ENCODE measurements at places on chromosomes 4 and X.

GRCh38 chr4:132513491-132513890 is 635.6 kb upstream of the PCDH10 start:
- DNase-seq: peak; percentile 29

DNA sequence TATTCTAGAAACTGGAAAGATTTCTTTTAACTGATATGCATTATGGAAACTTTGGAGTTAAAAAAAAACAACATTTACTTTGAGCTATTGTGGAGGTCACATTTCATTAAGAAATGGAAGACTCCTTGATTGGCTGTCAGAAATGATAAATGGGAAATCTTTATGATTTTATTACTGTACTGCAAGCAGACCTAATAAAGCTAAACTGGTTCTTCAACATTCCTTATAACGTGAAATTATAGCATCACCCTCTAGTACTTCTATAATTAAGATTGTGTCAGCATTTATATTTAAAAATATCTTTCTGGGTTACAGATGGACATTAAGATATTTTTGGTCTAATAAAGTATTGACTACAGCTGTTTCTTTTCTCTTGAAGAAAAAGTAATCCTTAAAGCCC is 213.8 kb upstream of the PACRGL start:
- no peak for DNase-seq

DNA sequence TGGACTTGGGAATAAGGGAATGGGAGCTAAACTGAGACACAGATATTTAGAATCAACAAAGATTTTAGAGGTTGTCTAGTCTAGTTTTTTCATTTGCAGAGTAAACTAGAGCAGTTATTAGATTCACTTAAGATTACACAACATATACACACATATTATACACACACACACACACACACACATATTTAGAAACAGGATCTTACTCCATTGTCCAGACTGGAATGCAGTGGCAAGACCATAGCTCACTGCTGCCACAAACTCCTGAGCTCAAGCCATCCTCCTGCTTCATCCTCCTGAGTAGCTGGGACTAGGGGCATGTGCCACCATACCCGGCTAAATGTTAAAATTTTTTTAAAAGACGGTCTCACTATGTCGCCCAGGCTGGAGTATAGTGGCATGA is 127.8 kb downstream of the TSPAN5 start:
- no peak for DNase-seq

GRCh38 chrX:136166221-136166855 is 19.0 kb downstream of the FHL1 start:
- DNase-seq: peak; percentile 70

GRCh38 chrX:78493180-78493579 is 165.8 kb upstream of the CYSLTR1 start:
- no peak for DNase-seq

GRCh38 chr4:102431608-102431961 is 69.6 kb upstream of the NFKB1 start:
- DNase-seq: no peak

DNA sequence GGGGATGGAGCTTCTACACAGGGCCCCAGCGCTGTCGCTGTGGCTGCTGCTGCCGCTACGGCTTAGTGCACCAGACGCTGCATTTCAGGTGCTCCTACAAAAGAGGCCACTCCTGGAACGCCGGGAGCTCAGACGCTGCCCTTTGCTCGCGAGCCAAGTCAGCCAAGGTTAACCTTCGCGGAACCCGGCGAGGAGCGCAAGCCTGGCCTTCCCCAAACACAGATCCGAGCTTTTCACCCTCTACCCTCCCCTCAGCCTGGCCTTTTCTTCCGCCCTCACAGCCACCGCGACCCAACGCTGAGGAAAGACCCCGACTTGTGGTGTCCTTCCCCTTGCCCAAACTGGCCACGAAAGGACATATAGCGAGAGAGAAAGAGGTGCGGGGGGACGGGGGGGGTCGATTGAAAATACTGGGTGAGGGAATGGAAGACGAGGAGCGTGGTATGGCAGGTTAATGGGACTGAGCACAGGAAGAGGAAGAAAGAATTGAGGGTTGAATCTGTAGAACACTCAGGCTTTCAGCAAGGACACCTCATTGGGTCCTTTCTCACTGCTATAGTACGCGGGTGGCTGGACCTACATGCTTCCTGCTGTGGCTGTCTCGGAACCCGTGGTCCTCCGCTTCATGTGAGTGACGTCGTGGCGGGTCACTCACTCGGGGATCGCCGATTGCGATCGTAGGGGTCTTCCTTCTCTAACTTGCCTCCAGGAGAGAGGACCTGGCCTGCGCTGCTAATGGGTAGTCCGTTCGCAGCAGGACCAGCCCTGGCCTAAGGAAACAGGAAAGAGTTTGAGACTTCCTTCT is at the start of the genes AIMP1 and TBCK:
AIMP1 (plus strand) TSS at position 583 of the 805 bp plus-strand sequence. CDS start 8,460 bp downstream, outside the sequence.
TBCK (minus strand) TSS at position 242 of the 805 bp plus-strand sequence. CDS start 7,249 bp downstream, outside the sequence.
- DNase-seq: peak; percentile 95

- DNase-seq: no peak
These were observed 160.6 kb downstream of the BCOR start for GRCh38 chrX:39936886-39937770.

DNA sequence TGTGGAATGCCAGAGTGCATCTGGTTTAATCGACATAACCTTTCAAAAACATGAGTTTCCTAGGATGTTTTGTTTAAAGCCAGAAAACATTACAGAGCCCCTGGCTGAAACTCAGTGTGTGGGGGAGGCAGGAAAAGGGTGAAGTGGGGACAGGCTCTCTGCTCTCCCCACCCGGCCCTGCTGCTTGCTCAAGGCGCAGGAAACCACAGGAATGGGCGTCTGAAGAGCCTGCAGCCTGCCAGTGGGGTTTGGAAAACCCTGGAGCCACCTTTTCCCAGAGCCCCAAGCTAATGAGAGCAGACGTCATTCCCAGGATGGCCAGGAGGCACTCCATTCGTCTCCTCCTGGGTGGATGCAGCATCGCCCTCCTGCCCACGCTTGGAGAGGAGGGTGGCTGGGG is 240.6 kb downstream of the AFAP1 start:
- peak; percentile 96 for DNase-seq

GRCh38 chrX:72568406-72569092 is 4.1 kb downstream of the HDAC8 start:
- DNase-seq: peak; percentile 51

GRCh38 chr4:127203562-127204200 is 429.1 kb upstream of the INTU start:
- peak; percentile 58 for DNase-seq

GRCh38 chrX:153525451-153525850 is 8.0 kb downstream of the ATP2B3 start:
- no peak for DNase-seq

- DNase-seq: no peak
These were observed 439.4 kb upstream of the CPEB2 start for GRCh38 chr4:14562901-14563300.

GRCh38 chr4:152605641-152606335 is 69.9 kb upstream of the FBXW7 start:
- peak; percentile 51 for DNase-seq

DNA sequence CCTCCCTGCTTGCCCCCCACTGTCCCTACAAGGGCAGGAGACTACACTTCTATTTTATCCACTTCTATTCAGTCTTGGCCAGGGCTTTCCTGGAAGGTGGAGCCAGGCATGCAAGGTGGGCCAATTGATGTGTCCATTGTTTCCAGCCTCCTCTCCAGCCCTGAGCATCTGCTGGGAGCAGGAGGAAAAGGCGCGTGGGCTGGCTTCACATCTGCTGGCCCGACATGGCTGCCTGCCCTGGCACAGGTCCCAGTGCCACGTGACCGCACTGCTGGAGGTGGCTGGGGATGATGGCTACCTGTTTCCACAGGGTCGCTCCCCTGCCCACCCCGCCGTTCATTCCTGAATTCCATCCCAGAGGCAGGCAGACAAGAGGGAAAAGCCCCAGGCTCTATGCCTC is 247.7 kb downstream of the AFAP1 start:
- DNase-seq: peak; percentile 41

GRCh38 chr4:111717921-111718320 is 427.3 kb upstream of the FAM241A start:
- no peak for DNase-seq

GRCh38 chr4:155371432-155372043 is 5.2 kb downstream of the MAP9 start:
- DNase-seq: peak; percentile 14

DNA sequence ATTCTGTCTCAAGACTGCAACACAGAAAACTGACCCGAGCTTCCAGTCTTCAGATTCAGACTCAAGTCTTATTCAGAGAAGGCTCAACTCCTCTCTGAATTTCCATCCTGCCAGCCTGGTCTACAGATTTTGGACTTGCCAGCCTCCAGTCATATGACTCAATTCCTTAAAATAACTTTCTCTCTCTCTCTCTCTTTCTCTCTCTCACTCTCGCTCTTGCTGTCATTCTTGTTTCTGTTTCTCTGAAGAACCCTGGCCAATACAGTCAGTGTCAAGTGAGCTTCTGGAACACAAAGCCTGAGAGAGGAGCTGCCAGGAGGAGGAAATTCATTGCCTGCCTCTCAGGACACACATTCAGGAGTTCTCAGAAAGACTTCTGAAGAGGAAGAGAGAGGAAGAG is 154.9 kb downstream of the PARM1 start:
- DNase-seq: no peak

Data from fibroblast of lung (primary cell).